ENCODE measurements at places on chromosomes 2 and 18.
A peak's percentile ranks its signal among the peaks of the same experiment; 100 is the strongest.

- no peak for DNase-seq
These were observed 560.6 kb downstream of the SLC4A3 start for GRCh38 chr2:220188031-220188430.

DNA sequence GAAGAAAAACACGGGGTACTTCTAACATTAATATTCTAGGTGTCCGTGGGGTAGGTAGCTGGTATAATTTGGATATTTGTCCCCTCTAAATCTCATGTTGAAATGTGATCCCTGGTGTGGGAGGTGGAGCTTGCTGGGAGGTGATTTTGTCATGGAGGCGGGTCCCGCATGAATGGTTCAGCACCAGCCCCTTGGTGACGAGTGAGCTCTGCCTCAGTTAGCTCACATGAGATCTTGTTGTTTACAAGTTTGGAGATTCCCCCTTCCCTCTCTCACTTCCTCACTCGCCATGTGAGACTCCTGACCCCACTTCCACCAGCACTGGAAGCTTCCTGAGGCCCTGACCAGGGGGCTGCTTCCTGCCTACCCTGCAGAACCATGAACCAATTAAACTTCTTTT is 35.4 kb upstream of the DNER start:
- DNase-seq = no peak

GRCh38 chr2:100718065-100718629 is 101.8 kb upstream of the NPAS2 start:
- no peak for DNase-seq

DNA sequence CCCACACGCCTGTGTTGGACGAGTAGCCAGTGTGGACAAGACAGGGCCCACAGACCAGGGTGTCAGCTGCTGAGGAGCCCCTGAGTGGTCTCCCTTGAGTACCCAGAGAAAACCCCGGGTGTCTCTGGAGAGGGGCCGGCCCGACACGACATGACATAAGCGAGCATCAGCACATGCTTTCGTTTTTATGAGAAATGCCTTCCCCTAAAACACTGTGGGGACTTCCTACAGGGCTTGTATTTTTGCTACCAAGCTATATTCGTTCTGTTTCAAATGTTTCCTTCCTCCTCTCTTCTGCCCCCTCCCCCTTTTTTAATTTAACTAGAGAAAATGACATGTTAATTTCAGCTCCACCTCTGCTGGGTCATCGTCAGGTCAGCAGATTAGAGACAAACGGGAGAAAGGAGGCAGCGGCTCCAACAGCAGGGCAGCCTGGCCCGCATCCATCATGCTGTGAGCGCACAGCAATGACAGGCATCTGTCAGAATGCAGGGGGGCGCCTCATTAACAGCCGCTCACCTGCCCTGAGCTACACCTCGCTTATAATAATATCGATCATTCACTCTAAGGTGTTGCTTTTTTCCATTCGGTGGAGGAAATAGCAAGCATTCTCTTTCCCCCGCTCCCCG is 286.2 kb downstream of the ZNF516 start:
- DNase-seq = no peak

DNA sequence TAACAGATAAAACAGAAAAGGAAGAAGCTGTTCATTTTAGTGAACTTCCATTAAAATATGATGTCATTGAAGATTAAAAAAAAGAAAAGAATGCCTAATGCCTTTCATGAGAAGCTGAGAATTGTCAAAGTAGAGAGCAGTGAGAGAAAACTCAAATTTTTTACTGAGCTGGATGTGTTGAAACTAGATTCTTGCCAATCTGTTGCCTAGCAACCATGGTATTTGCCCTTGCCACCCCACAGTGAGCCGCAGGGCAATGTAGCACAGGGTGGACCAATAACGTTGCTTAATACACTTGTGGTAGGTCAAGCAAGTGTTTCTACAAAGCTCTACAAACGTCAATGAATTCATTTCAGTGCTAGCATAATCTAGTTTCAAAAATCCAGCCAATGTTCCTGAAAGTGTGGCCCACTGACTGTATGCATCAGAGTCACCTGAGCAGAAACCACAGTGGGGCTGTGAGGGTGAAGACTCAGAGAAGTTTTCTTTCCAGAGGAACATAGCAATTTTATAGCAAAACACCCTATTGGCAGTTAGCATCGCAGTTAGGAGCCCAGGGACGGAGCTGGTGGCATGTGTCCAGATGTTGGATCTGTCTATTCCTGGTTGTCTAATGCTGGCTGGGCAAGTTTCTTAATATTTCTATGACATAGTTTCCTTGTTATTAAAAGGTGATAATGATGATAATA is 132.2 kb downstream of the DOCK10 start:
- no peak for DNase-seq

DNA sequence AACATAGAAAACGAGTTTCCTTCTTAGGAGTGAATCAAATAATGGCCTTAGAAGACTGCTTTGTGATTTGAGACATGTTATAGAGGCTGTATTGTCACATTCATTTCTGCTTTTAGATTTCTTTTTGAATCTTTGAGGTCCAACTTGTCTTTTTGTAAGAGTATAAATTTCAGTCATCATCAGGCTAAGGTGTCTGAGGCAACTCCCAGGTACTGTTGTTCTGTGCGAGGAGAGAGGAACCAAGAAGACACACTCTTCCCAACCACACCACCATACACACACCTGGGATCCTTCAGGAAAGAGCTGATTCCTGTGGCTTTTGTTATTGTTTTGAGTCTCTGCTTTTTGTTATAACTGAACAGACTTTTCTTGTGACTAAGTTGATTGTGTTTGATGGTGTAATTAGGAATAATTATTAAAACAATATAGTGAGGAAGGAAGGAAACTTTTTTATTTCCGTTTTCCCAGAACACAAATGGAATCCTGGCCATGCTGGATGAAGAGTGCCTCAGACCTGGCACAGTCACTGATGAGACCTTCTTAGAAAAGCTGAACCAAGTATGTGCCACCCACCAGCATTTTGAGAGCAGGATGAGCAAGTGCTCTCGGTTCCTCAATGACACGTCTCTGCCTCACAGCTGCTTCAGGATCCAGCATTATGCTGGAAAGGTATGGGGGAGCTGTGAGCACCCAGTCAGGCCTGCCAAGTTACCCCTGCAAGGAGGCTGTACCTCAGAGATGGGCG is 140.4 kb downstream of the MYO1B start:
- DNase-seq = no peak

GRCh38 chr2:152766928-152767327 is 48.5 kb downstream of the ARL6IP6 start:
- DNase-seq = no peak

DNA sequence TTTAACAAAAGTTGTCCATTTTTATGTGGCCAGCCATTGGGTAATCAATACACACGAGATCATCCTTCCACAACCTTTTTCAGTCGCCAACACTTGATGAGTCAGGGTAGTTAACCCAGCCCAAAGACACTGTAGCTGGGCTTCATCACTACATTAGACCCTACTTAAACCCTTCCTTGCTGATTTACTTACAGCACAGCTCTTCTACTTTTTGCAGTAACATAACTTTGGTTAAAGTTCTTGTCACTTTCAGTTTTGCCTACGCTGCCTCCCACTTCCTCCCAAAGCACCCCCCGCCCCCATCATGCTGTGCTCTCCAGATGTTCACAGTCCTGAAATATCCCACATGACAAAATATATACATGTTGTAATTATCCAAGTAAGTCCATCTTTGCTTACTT is 103.6 kb downstream of the CDK15 start:
- no peak for DNase-seq

- no peak for DNase-seq
These were observed 22.2 kb upstream of the TTN start for GRCh38 chr2:178829299-178829960.

- no peak for DNase-seq
These were observed 80.3 kb downstream of the FMNL2 start for GRCh38 chr2:152415231-152415642.

- DNase-seq = no peak
These were observed 86.8 kb upstream of the ST6GAL2 start for GRCh38 chr2:106972782-106973181.

DNA sequence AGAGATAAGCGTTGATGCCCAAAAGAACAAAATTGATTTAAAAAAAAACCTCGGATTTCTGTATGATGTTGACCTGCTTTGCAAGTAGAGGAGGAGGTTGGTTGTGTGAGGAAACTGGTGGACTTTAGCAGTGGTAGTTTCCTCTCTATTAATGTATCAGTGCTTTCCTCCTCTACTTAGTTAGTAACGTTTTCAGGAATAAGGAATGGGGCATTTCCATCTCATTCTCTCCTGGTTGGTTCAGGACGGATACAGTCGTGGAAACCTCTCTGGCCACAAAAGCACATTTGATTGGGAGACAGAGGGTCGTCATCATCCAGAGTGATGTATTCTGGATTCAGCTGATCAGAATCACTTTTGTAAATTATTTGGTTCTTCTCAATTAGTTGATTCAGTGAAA is 1.5 kb downstream of the FHOD3 start:
- DNase-seq = no peak

- DNase-seq = no peak
These were observed 159.8 kb upstream of the PIEZO2 start for GRCh38 chr18:11309172-11309571.

DNA sequence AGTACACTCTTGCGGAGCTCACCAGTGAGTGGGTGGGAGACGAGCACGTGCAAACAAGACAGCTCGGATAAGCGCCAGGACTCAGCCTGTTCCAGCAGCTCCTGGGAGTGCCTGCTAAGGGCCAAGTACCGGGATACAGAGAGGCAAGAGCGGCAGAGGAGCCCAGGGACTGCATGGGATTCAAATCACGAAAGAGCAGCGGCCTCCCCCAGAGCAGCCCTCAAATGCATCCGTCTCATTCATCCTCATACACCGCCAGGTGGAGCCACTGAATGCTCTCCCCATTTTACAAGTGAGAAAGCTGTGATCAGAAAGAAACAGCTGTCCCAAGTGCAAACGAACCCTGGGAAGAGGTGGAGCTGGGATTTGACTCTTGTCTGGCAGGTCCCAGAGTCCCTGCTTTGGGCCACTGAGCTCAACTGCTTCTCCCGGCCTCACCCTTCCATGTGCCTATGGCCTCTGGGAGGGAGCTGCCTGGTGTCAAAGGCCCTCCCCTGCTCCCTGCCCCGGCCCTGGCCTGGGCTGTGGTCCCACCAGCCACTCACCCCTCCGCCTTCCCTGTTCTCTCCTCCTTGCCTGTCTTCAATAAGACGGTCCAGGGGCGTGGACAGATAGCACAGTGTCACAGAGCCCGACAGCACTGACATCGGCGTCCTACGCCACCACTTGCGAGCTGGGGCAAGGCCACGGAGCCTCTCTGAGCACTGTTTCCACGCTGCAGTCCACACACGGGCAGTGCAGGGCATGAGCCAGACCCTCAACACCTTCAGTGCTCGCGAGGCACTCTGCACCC is 72.8 kb upstream of the TAF1B start:
- peak; percentile 49 for DNase-seq

DNA sequence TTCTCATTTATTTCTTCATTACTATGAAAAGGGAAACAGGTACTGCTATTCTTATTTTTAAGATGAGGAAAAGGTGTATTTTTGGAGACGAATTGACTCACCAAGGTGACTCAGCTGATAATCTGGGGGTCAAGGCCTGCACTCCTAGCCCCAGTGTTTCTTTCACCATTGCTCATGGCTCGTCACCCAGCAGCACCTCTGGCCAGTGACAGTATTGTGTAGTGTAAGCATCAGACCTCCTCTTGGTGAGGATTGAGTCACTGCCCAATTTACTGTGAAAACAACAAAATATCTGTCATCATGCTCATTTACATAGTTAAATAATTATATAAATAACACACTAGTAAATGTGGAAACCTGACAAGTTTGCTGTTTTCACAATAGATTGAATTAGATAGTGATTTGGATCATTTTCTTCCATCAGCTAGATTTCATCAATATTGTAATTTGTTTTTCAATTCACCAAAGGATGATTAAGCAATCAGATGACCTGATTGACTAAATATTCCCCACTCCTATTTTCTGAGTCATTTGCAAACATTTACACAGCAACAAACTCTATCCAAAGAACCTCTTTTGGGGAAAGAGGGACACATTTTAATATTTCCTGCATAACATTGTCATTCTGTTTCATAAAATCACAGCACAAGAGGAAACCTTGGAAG is 492.8 kb upstream of the RAB12 start:
- DNase-seq = no peak

DNA sequence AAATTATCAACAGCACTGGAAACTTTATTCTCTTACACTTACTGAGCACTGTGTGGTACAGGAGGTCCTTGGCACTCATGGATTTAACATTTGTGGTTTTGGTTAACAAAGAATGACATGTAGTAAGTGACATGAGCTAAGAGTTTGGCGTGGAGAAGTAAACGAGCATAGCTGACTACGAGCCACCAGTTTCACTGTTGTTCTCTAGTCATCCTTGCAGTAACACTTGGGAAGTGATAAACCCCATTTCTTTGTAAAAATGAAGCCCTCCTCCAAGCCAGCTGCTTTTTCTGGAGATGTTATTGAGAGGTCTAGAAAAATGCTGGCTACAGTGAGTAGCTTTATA is 32.7 kb downstream of the QPCT start:
- no peak for DNase-seq

DNA sequence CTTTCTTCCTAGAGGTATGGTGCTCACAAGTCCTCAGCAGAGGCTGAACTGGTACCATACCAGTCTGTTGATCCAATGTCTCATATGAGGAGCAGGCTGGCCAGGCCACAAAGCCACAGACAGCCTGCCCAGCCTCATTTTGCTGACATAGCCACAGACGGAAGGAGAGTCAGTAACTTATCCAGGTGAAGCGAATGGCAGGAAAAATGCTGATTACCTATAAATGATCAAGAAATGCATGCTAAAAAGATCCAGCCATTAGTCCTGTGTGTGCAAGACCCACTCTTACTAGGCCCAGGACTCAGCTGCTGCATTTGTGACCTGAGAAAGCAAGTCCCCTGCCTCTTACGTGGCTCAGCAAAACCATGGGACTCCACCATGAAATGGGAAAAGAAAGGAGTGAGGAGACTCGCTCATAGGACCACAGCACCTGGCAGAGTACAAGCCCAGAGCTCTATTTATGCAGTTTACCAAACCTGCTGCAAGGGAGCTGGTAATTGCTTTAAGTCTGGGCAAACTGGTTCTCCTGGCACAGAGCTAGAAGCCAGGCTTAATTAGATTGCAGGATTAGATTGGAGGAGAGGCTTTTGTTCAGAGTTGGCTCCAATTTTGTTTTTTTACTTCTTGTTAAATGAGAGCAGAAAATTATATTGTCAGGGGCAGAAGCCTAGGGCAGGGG is 19.0 kb downstream of the RHOB start:
- DNase-seq = no peak

- no peak for DNase-seq
These were observed 161.3 kb downstream of the INSIG2 start for GRCh38 chr2:118249531-118249930.

Measured in CD4-positive, alpha-beta T cell treated with Interleukin-6 at 100 ng/mL for 8 hours (primary cell).